ENCODE measurements at places on chromosomes 11 and 22.

GRCh38 chr11:114059278-114059983, at the start of gene ZBTB16:
TSS of gene ZBTB16 (plus strand) at chr11:114059711. CDS start at chr11:114063301, 3,590 bp downstream.
- DNase-seq = no peak

DNA sequence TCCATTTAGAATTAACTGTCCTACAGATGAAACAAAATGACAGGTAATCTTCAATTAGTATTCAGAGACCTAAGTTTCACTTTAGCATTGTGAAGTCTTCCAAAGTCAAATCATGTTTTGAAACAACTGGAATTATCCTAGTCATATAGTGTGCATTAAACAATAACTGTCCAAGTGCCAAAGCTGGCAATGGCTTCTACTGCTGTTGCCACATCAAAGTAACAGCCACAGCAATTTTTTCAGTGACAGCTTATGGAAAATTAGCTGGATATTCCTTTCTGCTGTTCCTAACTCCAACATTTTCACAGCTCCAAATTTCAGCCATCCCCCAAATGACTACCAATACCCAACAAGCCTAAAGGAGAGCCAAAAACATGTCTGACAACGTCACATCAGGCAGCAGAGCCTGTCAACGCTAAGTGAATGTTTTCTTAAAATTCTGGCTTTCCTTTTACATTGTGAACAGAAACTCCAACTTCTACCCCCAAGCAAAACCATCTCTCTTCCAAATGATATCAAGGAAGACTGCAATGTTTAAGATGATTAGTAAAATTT, 45.3 kb upstream of the CCDC34 start:
- DNase-seq = no peak

GRCh38 chr22:45477366-45478107, 25.1 kb upstream of the FBLN1 start:
- DNase-seq = no peak

GRCh38 chr22:45319324-45319685, 9.6 kb downstream of the FAM118A start:
- DNase-seq = no peak

GRCh38 chr11:34198523-34198922, 93.1 kb downstream of the NAT10 start:
- DNase-seq = no peak
